ENCODE measurements at places on chromosomes 11 and 22. TPM values are rescaled to one million over a fixed set of nuclear protein-coding genes. Genes with fewer than 3 reads are reported as not detected.

CECR2 gene
- total RNA-seq: 67.8 TPM

A4GALT gene
- total RNA-seq: 2.6 TPM

RNF214 gene
- 43.6 TPM for total RNA-seq

SLC35E4 gene
- total RNA-seq: 4.8 TPM

C11orf86 gene
- not detected for total RNA-seq

MEI1 gene
- not detected for total RNA-seq

GRCh38 chr22:25023879-25024278, 71.4 kb downstream of the KIAA1671 start:
- H3K27ac ChIP-seq: no peak overlapping the region
- H3K4me3 ChIP-seq: no peak overlapping the region
- no peaks in the 10 kb centered on the region for H3K36me3 ChIP-seq

- DNase-seq: no peak
- no peak overlapping the region for H3K4me3 ChIP-seq
- H3K27me3 ChIP-seq: no peaks in the 10 kb centered on the region
Observed at GRCh38 chr11:24511511-24511910, 14.7 kb downstream of the LUZP2 start.

- no peaks in the 10 kb centered on the region for H3K27me3 ChIP-seq
- peaks cover 11% of the 10 kb centered on the region for H3K4me1 ChIP-seq
- H3K27ac ChIP-seq: no peak overlapping the region
- DNase-seq: no peak
- no peak overlapping the region for H3K4me3 ChIP-seq
Observed at GRCh38 chr11:19790831-19791552, 78.4 kb downstream of the NAV2 start.

GRCh38 chr11:118027694-118028093, 41.5 kb downstream of the IL10RA start:
- H3K27me3 ChIP-seq: no peaks in the 10 kb centered on the region
- no peak for DNase-seq
- H3K36me3 ChIP-seq: no peaks in the 10 kb centered on the region
- H3K4me1 ChIP-seq: no peaks in the 10 kb centered on the region
- H3K4me3 ChIP-seq: no peak overlapping the region

DNA sequence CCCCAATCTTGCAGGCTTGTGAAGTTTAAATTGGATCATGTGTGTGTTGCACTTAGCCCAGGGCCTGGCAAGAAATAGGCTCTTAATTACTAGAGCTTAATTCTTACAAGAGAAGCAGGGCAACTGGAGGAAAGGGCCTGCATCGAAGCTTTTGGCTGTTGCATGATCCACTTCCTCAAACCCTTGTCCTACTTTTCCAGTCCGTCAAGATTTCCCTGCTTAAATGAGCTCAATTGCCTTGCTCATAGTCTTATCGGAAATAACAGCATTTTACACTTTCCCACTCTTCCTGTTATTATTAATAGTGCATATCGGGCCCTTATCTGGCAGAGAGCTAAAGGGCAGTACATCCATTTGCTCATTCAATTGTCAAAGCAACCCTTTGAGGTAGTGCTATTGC, 18.1 kb downstream of the DTX4 start:
- no peak overlapping the region for H3K27ac ChIP-seq
- no peak overlapping the region for H3K4me3 ChIP-seq
- DNase-seq: no peak

GRCh38 chr11:28146123-28146751, 38.0 kb downstream of the METTL15 start:
- H3K4me3 ChIP-seq: no peak overlapping the region
- DNase-seq: peak; percentile 10
- peaks cover 31% of the 10 kb centered on the region for H3K4me1 ChIP-seq
- H3K27me3 ChIP-seq: no peaks in the 10 kb centered on the region

DNA sequence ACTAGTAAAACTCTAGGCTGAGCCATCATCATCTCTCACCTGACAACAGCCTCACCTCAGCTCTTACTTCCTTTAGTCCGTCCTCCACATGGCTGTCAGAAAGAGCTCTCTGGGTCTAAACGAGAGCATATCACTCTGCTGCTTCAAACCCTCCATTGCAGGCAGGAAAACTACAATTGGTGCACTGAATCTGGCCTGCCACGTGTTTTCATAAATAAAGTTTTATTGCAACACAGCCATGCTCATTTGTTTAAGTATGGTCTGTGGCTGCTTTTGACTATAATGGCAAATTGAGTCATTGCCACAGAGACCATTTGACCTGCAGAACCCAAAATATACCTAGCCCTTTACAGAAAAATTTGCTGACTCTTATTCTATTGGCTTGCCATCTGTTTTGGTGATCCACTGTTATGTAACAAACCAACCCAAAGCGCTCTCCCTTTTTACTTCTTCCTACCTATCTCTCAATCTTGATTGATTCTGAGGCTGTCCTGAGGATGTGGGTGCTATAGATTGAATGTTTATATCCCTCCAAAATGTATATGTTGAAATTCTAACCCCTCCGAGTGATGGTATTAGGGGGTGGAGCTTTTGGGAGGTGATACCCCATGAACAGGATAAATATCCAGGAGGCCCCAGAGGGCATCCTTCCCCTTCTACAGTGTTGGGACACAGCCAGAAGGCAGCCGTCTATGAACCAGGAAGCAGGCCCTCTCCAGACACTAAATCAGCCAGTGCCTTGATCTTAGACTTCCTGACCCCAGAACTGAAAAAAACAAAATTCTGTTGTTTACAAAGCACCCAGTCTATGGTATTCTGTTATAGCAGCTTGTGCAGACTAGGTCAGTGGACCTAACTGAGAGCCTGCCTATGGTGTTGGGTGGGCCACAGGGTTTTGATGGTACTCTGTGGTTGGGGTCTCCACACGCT, 99.9 kb downstream of the PIWIL4 start:
- DNase-seq: no peak
- no peaks in the 10 kb centered on the region for H3K4me1 ChIP-seq
- no peak overlapping the region for H3K4me3 ChIP-seq

- H3K27me3 ChIP-seq: no peaks in the 10 kb centered on the region
- DNase-seq: no peak
- peaks cover 10% of the 10 kb centered on the region for H3K4me1 ChIP-seq
- H3K4me3 ChIP-seq: no peak overlapping the region
- H3K36me3 ChIP-seq: peaks cover 2% of the 10 kb centered on the region
Observed at GRCh38 chr11:43315966-43316365, 4.2 kb downstream of the API5 start.

- peaks cover 25% of the 10 kb centered on the region for H3K4me1 ChIP-seq
- peak; percentile 70 for DNase-seq
- H3K4me3 ChIP-seq: peak overlapping the region; percentile 45
- H3K27me3 ChIP-seq: peaks cover 75% of the 10 kb centered on the region
- no peak overlapping the region for H3K27ac ChIP-seq
- H3K36me3 ChIP-seq: no peaks in the 10 kb centered on the region
Observed at GRCh38 chr11:1570896-1571759, 943 bp downstream of the DUSP8 start.

DNA sequence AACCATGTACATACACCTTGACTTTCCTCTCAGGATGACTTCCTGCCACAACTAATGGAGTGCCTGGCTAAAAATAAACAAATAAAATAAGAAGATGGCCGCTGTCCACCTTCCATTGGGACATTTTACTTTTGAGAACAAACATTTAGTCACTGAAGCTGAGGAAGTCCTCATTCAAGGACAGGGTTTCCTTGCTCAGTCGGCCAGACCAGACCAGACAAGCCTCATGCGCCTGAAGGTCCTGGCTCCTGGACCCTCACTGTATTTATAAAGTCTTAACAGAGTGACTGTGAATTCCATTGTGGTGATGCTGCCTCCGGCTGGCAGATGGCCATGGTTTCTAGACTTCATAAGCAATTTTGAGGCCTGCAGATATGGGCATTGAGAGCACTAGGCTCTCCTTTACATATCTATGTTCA, 114.5 kb downstream of the MAML2 start:
- no peaks in the 10 kb centered on the region for H3K36me3 ChIP-seq
- H3K4me1 ChIP-seq: no peaks in the 10 kb centered on the region
- no peak overlapping the region for H3K4me3 ChIP-seq
- no peak overlapping the region for H3K27ac ChIP-seq

GRCh38 chr11:116499396-116500003, 273.3 kb downstream of the BUD13 start:
- peaks cover 22% of the 10 kb centered on the region for H3K4me1 ChIP-seq
- H3K36me3 ChIP-seq: no peaks in the 10 kb centered on the region
- H3K27ac ChIP-seq: no peak overlapping the region
- peaks cover 46% of the 10 kb centered on the region for H3K27me3 ChIP-seq
- no peak overlapping the region for H3K4me3 ChIP-seq

- H3K27ac ChIP-seq: no peak overlapping the region
- H3K36me3 ChIP-seq: no peaks in the 10 kb centered on the region
- DNase-seq: peak; percentile 71
- no peak overlapping the region for H3K4me3 ChIP-seq
Observed at GRCh38 chr11:18727479-18728236, 1.7 kb upstream of the IGSF22 start.

GRCh38 chr11:128695539-128696221, 1.8 kb downstream of the FLI1 start:
- H3K36me3 ChIP-seq: no peaks in the 10 kb centered on the region
- peaks cover 100% of the 10 kb centered on the region for H3K27me3 ChIP-seq
- H3K27ac ChIP-seq: no peak overlapping the region
- DNase-seq: no peak
- peaks cover 29% of the 10 kb centered on the region for H3K4me1 ChIP-seq

DNA sequence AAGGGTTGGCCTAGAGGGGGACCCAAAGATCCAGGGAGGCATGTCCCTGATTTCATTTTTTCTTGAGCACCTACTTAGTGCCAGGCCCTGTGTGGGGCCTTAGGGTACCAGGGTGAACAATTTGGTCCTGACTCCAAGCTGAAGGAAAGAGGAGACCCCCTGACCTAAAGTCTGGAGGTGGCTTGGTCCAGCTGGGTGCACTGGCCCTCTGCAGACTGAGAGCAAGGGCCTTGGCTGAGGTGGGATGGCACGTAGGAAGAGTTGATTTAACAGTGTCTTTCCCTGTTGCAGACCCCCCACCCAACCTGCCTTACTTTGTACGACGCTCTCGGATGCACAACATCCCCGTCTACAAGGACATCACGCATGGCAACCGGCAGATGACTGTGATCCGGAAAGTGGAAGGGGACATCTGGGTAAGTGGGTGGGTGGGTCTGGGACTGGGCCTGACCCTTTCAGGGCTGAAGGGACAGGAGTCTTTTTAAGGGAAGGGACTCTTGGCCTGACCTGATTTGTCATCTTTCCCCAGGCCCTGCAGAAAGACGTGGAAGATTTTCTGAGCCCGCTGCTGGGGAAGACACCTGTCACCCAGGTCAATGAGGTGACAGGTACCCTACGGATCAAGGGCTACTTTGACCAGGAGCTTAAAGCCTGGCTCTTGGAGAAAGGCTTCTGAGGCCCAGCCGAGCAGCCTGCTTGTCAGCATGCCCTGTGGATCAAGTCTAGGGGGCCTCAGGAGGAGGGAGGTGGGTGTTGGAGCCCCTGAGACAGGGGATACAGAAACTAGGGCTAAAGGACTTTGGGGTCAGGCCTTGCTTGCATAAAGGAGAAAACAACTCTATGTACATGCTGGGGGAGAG, 3.3 kb downstream of the MRPL49 start:
- peaks cover 2% of the 10 kb centered on the region for H3K36me3 ChIP-seq
- no peak overlapping the region for H3K27ac ChIP-seq
- H3K4me1 ChIP-seq: peaks cover 10% of the 10 kb centered on the region
- H3K4me3 ChIP-seq: no peak overlapping the region
